ENCODE measurements at places on chromosomes 5 and 9. TPM values are rescaled to one million over a fixed set of nuclear protein-coding genes. Genes with fewer than 3 reads are reported as not detected.

GRCh38 chr5:84354101-84354500 is 30.6 kb downstream of the EDIL3 start:
- DNase-seq: no peak
- no peaks in the 10 kb centered on the region for H3K4me1 ChIP-seq
- no peak overlapping the region for H3K4me3 ChIP-seq

Gene IL5
- total RNA-seq: 1.6 TPM

DNA sequence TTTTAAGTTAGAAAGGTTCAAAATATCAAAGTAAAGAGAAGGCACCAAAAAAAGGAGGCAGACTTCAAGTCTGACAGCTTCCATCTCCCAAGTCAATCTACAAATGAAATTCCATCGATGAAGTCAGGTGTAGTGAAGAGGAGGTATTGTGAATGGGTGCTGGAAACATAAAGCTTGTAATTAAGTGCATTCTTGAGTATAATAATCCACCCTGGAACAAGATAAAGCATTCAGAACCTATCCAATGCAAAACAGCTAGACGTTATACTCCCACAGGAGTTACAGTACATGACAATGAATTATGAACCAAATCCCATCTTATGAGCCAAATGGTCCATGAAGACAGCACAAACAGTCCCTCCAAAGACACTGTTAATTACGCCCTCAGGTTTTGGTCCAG is 22.3 kb downstream of the BNC2 start:
- DNase-seq: no peak
- H3K27ac ChIP-seq: no peak overlapping the region
- no peak overlapping the region for H3K4me3 ChIP-seq

- peaks cover 4% of the 10 kb centered on the region for H3K4me1 ChIP-seq
- no peaks in the 10 kb centered on the region for H3K36me3 ChIP-seq
- no peaks in the 10 kb centered on the region for H3K27me3 ChIP-seq
These were observed 103.3 kb downstream of the CWC27 start for GRCh38 chr5:64872044-64872443.

GRCh38 chr5:92401-93220 is 643 bp downstream of the PLEKHG4B start:
- peaks cover 48% of the 10 kb centered on the region for H3K27me3 ChIP-seq
- no peaks in the 10 kb centered on the region for H3K36me3 ChIP-seq
- H3K4me1 ChIP-seq: no peaks in the 10 kb centered on the region
